ENCODE measurements at places on chromosomes 16 and 17.

GRCh38 chr17:64423881-64424280 is 25.0 kb upstream of the MILR1 start:
- DNase-seq = no peak

DNA sequence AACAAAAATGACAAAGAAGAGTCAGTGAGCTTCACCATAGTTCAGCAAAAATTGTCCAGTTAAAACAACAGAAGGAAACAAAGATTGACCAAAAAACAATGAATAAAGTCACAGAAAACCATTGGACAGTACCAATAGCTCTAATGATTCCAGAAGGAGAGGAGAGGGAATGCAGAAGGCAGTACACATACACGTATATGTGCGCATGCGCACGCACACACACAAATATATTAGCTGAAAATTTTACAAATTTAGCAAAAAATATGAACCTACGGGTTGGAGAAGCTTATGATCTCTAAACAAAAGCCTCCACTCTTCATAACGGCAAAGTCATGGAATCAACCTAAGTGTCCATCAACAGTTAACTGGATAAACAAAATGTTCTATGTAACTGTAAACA is 120.3 kb upstream of the MON1B start:
- no peak for DNase-seq

- no peak for DNase-seq
These were observed 59.4 kb downstream of the RGS9 start for GRCh38 chr17:65196617-65197016.

- no peak for DNase-seq
These were observed 169.3 kb downstream of the ZFHX3 start for GRCh38 chr16:72878301-72879269.

DNA sequence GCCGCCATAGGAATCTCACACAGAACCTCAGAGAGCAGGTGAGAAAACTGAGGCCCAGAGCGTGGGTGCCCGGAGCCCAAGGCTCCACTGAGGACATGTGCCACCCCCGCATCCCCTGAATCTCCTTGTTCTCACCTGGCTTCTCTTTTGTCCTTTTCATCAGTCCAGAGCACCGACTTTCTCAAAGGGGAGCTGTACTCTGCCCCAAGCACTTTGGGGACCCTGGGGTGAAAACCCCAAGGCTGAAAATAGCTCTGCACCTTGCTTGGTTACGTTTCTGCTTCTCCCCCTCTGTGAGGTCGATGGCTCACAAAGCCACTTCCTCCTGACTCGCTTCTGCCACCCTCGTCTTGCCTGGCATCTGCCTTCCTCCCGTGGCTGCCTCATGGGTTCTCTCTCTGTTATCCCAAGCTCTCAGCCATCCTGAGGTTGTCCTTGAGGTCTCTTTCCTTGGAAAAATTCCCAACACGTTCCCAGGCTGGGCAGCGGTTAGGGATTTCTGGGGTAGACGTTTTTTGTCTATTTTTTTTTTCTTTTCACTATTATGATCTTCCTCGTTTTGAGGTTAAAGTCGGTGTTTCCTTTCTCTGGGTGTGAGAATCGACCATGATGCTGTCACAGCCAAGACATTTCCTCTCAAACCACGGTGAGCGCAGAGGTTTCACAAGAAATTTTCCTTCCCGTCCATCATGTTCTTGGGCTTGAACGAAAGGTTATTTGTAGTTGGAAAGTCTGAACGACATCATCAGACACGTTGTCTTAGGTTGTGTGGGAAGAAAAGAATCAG is 37.2 kb downstream of the IRF8 start:
- no peak for DNase-seq

GRCh38 chr17:34568953-34569352 is 10.4 kb upstream of the TMEM132E start:
- DNase-seq = no peak
